ENCODE measurements at places on chromosomes 16 and 17.
A peak's percentile ranks its signal among the peaks of the same experiment; 100 is the strongest.

- DNase-seq = no peak
Observed at GRCh38 chr16:15993946-15994665, 44.7 kb downstream of the ABCC1 start.

- DNase-seq = no peak
Observed at GRCh38 chr16:23788685-23789084, 33.9 kb downstream of the CHP2 start.

- no peak for DNase-seq
Observed at GRCh38 chr17:48704361-48705248, 17.7 kb downstream of the PRAC1 start.

DNA sequence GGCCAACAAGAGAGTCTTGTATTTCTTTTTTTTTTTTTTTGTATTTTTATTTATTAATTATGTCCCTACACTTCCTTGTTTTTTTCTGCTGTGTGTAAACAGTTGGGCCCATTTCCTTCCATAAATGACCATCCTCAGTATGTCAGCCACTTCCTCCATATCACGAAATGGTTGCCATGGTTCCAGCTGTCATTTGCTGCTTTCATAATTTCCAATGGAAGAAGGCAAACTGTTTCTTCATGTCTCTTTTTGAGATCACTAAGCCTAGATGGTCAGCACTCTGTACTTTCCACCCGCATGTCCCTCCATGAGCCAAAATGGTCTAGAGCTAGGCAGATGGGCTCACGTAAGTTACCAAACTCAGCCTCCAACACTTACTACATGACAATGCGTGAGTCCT, 133.5 kb upstream of the FOXF1 start:
- no peak for DNase-seq

- no peak for DNase-seq
Observed at GRCh38 chr17:21677911-21678310, 14.4 kb upstream of the KCNJ18 start.

- no peak for DNase-seq
Observed at GRCh38 chr17:53270936-53271335, 551.8 kb upstream of the KIF2B start.

GRCh38 chr17:72125742-72126141, 4.9 kb downstream of the SOX9 start:
- DNase-seq = no peak

GRCh38 chr17:19000531-19001325, 3.8 kb downstream of the FAM83G start:
- DNase-seq = no peak

DNA sequence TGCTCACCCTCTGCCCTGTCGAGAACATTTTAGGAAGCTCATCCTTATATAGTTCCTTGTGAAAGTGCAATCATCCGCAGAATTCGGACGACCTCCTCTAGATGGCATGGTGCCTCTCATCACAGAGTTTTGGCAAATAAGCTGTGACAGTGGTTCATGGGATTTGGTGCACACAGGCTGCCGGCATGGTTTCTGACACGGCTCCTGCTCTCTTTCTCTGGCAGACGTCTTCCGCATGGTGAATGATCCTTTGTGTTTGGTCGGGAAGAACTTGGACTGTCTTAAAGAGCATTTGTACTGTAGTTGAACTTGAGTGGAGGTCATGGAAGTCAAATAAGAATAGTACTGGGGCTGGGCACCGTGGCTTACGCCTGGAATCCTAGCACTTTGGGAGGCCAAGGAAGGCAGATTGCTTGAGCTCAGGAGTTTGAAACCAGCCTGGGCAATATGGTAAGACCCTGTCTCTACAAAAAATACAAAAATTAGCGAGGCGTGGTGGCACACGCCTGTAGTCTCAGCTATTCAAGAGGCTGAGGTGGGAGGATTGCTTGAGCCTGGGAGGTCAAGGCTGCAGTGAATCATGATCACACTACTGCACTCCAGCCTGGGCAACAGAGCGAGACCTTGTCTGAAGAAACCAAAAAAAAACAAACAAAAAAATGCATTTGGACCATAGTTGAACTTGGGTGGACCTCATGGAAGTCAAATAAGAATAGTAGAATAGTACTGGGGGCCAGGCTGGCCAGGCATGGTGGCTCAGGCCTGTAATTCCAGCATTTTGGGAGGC, 34.7 kb upstream of the NAT9 start:
- DNase-seq = no peak

GRCh38 chr16:56478281-56479049, 27.1 kb downstream of the OGFOD1 start:
- DNase-seq = no peak

DNA sequence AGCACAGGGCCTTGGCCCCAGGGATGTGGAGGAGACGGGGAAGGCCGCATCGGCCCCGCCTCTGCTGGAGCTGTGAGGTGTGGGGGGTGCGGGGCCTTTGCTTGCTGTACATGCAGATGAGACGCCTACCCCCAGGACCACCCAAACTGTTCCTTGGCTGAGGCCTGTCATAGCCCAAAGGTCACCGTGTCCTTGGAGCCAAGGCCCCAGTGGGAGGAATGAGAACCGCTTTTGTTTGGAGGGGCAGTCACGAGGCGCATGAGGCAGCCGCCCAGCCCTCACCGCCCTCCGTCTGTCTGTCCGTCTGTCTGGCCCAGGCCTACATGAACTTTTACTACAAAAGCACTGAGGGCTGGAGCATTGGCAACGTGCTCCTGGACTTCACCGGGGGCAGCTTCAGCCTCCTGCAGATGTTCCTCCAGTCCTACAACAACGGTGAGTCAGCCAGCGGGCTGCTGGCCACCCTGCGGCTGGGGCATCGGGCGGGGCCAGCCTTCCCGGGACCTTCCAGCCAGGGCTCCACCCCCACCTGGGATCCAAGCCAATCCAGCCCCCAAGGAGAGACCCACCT, 8.8 kb downstream of the TAX1BP3 start:
- no peak for DNase-seq

GRCh38 chr16:83588070-83588469, 219.7 kb upstream of the HSBP1 start:
- DNase-seq = no peak

- no peak for DNase-seq
Observed at GRCh38 chr17:57920916-57921703, 34.1 kb downstream of the CUEDC1 start.

- DNase-seq = no peak
Observed at GRCh38 chr17:41967141-41967920, 736 bp downstream of the CNP start.

DNA sequence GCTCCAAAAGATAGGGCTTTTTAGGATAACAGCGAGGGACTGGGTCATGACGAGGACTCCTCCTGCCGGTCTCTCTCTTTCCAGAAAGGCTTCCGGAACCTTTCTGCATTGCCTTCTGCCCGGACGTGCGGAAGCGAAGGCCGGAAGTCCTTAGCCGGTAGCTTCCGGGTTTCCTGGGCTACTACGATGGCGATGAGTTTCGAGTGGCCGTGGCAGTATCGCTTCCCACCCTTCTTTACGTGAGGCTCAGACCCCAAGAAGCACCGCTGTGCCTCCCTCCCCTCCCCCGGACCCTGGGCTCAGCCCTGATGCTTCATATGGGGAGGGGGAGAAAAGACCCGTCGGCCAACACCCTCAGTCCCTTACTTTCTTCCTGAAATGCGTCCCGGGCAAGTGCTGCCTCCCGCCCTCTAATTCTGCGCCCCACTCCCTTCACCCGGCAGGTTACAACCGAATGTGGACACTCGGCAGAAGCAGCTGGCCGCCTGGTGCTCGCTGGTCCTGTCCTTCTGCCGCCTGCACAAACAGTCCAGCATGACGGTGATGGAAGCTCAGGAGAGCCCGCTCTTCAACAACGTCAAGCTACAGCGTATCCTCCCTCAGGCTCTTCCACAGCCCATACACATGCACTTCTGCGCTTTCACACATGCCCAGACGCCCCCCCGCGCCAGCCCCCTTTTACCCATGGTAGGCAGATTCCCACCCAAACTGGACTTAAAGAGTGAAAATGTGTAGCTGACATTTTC, at the start of gene VPS25:
TSS of gene VPS25 (plus strand) at position 160 of the 746 bp plus-strand sequence. CDS start at position 187, 27 bp downstream.
- peak; percentile 54 for DNase-seq

GRCh38 chr16:10616756-10617640, 36.6 kb upstream of the EMP2 start:
- no peak for DNase-seq
